ENCODE measurements at places on chromosomes 1 and 21. TPM values are rescaled to one million over a fixed set of nuclear protein-coding genes. Genes with fewer than 3 reads are reported as not detected.

GRCh38 chr1:155207806-155208540 lies at the start of gene THBS3:
Gene THBS3 (minus strand): TSS chr1:155207897. CDS start chr1:155207876, 21 bp downstream.
- peak; percentile 90 for DNase-seq

DNA sequence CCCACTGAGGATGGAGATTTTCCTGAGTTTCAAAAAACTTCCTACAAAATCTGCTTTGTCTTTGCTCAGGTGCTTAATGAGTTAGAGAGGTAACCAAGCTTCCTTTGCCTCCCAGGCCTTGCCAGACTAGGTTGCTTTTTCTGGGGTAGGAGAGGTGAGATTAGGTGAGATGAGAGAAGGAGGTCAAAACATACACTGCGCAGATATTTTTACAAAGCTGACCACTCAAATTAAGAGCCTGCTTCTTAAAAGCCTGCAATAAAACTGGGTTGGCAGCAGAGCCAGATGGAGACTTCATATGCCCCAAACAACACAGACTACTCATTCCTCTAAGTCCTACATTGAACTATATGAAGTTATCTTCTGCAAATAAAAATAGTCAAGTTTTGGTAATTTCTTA lies 352.5 kb downstream of the NUF2 start:
- DNase-seq, result no peak

DNA sequence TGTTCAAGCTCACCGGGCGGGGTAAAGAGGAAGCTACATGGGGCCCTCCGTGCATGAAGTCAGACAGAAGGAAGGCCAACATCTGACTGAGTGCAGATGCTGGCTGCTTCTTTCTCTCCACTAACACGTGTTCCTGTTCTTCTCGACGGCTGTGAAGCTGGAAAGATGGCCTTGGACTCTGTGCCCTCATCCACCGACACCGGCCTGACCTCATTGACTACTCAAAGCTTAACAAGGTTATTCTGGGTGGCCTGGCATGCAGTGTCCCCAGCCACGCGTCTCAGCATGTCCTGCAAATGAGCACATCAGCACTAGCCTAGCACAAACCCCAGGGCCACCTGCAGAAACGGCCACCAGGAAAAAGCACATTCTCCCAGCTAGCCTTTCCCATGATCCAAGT lies 41.2 kb downstream of the ACTN2 start:
- DNase-seq, result no peak

The KIF21B gene
- polyA plus RNA-seq, result 0.71 TPM

- DNase-seq, result no peak
Measured at GRCh38 chr1:148362216-148362611, 120.9 kb downstream of the PPIAL4G start.

DNA sequence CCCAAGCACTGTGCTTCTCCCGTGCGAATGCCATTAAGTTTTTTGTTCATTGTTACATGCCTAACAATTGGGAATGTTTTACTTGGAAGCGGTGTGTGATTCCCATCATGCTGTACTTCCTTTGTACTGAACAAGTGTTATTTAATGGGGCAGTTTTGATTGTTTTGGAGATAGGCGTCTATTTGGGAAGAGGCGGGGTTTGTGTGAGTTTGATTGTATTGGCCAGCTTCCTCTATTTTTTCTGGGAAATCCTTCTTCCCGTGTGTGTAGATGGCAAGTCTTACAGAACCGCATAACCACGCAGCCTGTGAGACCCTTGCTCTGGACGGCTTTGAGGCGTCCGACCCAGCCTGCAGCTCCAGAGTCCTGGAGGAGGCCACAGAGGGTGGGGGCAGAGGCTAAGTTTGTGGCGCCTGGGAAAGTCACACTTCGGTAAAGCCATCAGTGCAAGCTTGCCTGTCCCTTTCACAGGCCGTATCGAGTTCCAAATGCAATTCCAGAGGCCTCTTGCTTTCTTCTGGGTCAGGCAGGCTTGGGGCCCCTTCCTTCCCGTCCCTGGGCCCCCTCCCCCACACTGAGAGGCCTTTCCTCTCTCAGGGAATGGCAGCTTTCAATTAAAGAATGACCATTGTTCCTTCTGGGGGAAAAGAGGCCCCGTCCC lies 210.3 kb downstream of the TOMM20 start:
- DNase-seq, result peak; percentile 79
